ENCODE measurements at places on chromosomes 3 and 15.
A peak's percentile ranks its signal among the peaks of the same experiment; 100 is the strongest.

- DNase-seq: no peak
These were observed 774.7 kb upstream of the NECTIN3 start for GRCh38 chr3:110296885-110297284.

DNA sequence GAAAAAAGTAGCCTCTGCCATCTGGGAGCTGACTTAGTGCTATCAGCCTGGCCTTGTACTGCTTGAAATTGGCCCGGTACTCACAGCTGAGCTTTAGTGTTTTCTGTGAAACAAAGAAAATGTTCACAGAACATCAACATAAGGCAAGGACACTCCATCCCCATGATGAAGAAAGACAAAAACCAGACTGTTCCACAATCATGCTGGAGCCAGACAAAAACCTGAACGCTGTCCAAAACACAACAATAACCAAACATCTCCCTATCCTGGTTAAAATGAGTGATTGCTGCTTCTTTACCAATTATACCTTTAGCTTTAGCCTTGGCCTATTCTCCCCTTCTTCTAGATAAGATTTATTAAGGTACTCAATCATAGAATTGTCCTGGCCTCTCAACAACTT lies 153.9 kb downstream of the CPNE4 start:
- no peak for DNase-seq

- DNase-seq: no peak
These were observed 131.1 kb downstream of the ADAMTSL3 start for GRCh38 chr15:83784975-83785374.

- DNase-seq: no peak
These were observed 890 bp downstream of the CHRD start for GRCh38 chr3:184380627-184381260.

DNA sequence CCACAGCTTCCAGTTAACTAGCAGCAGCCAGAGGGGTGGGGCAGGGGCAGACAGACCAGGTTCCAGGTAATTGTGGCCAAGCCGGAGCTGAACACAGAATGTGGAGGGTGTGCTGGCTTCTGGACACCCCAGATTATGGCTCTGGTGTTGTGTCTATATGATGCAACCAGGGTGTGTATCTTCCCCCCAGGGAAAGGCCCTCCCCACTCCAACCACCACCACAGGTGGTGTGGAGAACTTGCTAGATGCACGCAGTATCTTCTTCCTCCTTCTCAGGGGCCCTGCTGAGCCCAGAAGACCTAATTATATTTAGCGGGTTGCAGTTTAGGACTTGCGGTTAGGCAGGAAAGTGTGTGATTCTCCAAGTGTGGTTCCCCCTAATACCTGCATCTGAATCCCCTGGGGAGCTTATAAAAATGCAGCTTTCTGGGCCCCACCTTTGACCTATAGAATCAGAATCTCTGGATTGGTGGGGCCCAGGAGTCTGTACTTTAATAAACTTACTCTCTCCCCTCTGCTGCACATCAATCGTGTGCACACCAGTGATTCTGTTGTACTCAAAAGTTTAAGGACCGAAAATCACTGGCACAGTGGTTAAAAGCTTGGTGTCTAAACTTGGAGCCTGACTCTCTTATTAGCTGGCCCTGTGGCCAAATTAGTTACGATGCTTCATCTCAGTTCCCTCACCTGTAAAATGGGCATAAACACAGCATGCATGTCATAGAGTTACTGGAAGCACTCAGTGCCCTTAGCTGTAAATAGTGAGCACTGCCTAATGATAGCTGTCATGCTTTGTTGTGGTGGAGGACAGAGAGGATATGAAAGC lies 379.1 kb upstream of the PROK2 start:
- DNase-seq: peak; percentile 97

DNA sequence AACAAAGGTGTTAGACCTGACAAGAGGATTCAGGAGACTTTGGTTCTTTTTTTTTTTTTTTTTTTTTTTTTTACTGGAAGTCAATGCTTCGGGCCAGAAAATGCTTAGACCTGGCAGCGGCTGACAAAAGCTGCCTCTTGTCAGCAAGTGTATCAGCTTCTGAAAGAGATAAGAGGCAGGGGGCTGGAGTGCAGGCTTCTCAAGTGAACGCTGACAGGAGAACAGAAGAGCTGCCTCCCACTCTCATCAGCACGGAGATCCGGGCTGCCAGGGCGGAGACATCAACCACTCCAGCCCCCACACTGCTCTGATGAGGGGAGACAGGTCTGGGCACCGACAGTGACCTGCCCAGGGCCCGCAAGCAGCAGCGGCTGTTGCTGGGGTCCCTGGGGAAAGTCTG lies 9.4 kb upstream of the SCN5A start:
- no peak for DNase-seq

GRCh38 chr3:6542795-6543194 lies 318.1 kb upstream of the GRM7 start:
- DNase-seq: no peak

- no peak for DNase-seq
These were observed 177.8 kb downstream of the NECTIN3 start for GRCh38 chr3:111249421-111249820.

GRCh38 chr3:179244878-179245277 lies 6.0 kb downstream of the KCNMB3 start:
- DNase-seq: no peak

DNA sequence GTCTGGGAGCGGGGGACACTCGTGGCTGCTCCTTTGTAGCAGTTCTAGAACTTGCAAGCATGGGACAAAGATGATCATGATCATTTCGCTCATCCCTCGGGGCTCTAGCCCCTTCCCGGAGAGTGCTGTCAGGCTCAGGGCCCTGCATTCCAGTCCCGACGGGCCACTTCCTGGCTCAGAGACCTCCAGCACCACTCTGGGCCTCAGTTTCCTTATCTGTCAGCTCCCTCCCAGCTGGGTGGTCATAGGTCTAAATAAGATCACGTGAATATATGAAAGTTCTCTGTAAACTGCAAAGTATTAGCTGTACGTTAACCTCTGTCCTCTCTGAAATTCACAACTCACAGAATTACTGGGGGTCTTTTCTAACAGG lies 52.8 kb upstream of the SLC6A11 start:
- no peak for DNase-seq

DNA sequence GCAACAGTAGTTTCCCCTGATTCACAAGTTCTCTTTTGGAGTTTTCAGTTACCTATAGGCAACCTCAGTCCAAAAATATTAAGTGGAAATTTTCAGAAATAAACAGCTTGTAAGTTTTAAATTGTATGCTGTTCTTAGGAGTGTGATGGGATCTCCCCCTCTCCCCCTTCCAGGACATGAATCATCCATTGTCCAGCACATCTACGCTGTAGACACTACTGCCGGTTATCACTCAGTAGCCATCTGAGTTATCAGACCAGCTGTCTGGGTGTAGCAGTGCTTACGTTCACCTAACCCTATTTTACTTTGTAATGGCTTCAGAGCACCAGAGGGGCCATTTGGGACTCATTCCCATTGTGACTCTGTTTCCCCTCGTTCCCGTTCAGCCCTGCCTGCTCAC lies 96.7 kb upstream of the PLXNA1 start:
- DNase-seq: no peak
